ENCODE measurements at places on chromosomes 4 and X.

DNA sequence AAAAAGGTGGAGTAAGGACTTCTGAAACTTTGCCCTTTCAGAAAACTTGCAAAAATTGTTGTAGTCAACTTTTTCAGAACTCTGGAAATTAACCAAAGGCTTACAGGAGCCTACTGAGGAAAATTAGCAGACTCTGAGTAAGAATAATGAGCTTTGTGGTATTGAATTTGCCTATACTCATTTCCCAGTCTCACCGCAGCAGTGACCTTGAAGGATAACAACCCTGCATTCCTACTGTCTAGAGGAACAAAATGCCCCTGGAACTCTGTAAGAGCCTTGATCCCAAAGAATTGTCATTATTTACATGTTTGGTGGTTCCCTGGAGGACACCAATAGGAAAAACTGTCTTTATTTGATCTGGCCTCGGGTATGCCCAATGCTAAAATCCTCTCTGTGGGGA, 57.9 kb downstream of the MND1 start:
- no peak for DNase-seq

DNA sequence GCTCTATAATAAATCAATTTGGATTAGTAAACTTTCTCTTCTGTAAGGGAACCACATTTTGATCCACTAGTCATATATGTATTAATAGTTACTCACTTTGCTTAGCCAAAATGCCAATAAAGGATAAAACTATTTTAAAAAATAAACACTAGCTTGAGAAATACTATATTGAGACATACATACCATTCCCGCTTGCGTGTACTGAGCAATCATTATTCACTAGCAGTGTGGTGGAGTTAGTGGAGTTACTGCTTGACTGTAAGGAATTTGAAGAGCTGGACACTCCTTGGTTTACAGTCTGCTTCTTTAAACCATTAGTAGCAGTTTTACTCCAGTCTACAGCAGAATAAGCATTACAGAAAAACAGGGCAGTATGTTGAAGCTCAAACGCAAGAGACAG, 10.8 kb upstream of the PHKA2 start:
- DNase-seq: no peak

GRCh38 chrX:150161193-150161592, 201.9 kb upstream of the MAMLD1 start:
- DNase-seq: no peak

DNA sequence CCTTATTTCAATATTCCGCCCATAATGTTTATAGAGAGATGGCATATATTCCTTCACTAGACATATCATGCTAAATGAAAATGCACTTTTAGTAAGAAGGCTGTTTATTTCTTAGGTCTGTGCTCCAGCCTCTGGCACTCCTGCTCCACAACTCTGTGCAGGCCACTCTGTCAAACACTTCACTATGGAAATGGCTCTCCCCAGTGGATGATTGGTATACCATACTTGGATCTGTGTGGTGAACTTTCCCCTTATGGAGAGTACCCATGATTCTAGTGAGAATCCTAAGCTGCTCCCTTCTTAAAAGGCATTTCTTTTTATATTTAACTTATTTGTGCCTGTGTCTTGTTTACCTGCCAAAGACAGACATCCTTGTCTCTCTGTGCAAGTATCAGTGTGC, 480.1 kb upstream of the GALNT7 start:
- no peak for DNase-seq

- no peak for DNase-seq
These were observed 1.3 kb downstream of the YTHDC1 start for GRCh38 chr4:68348577-68348976.

GRCh38 chr4:70449220-70449619, 22.8 kb upstream of the MUC7 start:
- no peak for DNase-seq

DNA sequence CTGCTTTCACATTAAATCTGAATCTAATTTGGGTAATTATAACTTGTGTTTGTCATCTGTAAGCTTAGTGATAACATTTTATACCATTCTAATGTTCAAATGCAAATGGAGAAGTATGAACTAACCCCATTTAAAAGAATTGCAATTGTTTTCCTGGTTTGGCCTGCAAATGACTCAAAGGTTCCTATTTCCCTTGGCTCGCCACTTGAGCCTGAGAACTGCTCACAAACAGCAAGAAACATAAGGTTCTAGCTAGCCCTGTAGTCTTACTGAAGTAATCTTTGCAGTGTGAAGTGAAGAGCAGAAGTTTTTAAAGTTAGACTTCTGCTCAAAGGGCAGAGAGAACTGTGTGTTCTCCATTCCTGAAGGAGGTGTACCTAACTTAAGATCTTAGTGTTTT, 27.2 kb downstream of the UPRT start:
- no peak for DNase-seq

- DNase-seq: no peak
These were observed 202.7 kb downstream of the OR13H1 start for GRCh38 chrX:131746491-131746968.

DNA sequence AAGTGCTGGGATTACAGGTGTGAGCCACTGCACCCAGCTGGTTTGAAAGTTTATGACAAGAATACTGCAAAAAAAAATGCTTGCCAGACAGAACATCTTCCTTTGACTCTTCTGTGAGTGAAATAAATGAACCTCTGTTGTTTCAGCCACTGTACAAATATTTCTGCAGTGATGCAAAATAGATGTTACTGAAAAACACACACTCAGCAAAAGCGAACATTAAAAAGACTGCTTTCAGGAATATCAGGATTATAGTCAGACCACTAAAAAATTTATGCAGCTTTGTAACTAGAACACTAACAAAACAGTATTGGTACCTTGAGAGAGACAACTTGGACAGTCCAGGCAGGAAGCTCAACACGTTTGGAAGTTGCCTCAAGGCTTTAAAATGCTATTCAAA, 16.9 kb upstream of the SEPSECS start:
- no peak for DNase-seq

DNA sequence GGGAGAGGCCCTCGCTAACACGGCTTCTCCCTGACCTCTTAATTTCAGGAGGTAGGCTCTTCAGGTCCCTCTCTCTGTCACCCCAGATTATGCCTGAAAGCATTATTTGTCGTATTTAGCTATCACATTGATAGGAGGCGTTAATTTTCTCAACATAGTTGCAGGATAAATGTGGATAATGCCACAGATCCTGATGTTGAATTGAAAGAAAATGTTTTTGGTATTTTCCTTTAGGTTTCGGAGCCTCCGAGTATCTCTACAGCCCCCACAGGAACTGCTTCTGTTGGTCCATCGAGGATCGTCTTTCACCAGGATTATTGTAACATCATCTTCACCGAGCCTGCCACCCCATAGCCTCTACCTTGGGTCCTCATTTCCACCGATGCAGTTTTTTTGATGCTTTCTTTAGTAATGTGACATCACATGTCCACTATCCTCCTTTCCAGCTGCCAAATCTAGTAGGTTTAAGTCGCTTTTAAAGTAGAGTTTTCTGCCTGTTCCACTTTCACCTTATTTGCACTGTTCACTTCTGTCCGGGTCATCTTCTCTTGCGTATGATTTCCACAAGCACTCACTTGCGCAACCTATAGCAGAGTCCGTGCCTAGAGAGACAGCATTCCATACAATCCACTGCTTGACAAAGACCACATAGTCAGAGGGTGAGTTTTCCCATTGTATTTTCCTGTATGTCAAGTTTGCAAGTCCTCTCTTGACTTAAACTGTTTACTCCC, 665 bp downstream of the TIGD2 start:
- DNase-seq: no peak

GRCh38 chrX:10726647-10727046, 106.3 kb upstream of the MID1 start:
- no peak for DNase-seq

DNA sequence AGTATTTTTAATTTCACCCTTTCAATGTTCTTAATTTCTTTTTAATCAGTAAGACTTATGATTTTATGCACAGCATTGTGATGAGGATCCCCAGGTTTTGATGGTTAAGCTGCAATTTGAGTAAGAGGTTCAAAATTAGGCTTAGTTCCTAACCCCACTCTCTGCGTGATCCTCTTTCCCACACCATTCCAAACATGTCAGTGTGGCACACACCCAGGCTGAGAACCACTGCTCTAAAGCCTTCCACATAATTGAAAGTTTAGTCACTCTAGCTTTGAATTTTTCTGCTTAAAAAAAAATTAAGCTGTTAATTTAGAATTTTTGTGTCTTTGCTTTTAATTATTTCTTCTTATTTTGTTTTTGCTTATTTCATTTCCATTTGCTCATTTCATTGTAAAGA, 68.8 kb upstream of the SLC7A11 start:
- no peak for DNase-seq

Measured in stimulated activated CD8-positive, alpha-beta memory T cell treated with anti-CD3 and anti-CD28 coated beads, Interleukin-7, amount 100 ng/mL, for 24 hours (primary cell).